ENCODE measurements at places on chromosomes 6 and 20.

DNA sequence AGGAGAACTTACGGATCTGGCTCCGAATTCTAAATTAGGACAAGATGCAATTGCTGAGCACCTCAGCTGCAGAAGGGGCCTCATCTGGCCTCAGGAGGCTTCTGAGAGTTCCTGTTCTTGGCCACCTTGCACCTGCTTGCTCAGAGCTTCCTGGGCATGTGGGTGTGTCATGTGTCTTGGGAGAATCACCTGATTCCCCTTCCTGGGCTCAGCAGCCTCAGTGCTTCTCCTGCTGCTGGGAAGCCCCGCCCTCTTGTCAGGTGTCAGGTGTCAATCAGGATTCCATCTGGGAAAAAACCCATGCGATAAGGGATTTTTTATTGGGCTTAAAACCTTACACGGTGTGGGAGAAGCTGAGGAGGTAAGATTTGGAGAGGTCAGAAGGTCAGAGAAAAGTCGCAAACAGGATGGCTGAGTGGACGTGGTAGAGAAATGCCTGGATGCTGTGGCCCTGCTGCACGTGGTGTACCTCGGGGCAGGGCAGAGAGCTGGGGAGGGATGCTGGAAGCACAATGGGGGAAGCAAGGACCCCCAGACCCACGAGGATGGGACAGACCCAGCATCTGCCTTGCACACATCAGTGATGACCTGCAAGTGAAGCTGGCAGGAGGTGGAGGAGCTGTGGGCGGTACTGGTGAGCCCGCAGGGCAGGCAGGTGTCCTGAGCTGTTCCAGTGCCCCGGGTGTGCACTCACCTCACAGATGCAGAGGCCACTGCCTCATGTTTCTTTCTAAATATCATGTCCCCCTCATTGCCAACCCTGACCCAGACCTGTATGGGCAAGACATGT is 170.8 kb downstream of the CDH4 start:
- DNase-seq, result no peak

- no peak for DNase-seq
These were observed 67.9 kb upstream of the BMP5 start for GRCh38 chr6:55943329-55943728.

- no peak for DNase-seq
These were observed 942.1 kb upstream of the EPHA7 start for GRCh38 chr6:94361304-94362060.

GRCh38 chr6:121592261-121592935 is 157.0 kb downstream of the GJA1 start:
- DNase-seq, result no peak

DNA sequence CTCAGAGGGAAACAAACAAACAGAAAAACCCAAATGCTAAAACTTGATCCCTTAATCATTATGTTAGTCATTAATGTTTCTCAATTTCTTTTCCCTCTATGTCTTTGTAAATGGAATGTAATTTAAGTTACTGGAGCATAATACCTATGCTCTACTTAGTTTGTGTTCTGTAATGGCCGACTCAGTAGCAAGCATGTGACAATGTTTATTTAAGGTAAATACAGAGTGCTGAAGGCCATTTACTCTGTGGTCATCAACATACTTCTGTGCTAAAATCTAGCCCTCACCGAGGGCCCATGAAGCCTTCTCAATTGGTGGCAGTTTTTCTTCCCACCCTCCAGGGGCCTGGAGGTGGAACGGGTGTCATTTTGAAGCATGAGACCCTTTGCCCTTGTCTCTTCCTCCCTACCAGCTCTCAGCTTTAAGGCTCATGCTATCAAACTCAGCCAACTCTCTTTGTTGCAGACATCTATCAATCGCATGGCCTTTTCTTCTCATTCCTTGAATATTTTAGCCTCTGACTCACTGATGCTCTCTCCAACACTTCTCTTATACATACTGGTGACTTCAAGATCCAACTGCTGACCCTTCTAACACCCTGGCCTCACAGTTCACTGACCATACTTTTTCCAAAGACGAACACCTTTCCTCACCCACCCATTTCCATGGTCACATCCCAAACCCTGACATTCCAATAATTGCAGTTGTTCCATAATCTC is 48.2 kb downstream of the STX7 start:
- no peak for DNase-seq

- DNase-seq, result no peak
These were observed 37.1 kb upstream of the NCOA3 start for GRCh38 chr20:47464380-47465101.

DNA sequence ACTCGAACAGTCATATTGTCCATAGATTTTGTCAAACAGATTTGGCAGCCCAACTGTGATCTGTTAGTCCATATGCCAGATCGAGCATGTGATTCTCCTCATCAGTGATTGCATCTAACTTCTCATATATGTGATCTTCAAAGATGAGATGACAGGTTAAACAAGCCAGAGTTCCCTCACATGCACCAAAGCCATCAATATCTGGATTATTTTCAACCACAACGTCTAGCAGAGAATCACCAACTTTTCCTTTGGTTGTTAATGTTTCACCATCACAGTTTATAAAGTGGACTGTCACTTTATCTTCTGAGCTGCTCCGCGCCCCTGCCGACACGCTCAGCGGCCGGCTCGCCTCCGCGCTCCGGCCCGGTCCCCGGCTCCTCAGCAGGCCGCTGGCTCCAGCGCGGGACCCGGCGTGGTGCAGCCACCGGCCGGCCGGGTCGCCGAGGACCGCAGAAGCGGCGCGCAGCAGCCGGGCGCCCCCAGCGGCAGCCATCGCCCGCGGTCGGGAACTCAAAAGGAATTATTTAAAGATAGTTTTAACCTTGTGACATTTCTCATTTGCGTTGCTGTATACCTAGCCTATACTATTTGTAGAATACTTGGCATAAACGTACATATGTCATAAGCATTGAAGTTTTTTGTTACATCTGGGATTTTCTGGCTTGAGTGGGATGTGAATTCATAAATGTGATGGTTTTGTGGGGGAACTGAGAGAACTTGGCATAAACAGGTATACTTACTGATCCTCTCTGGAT is 40.1 kb upstream of the DYNLRB1 start:
- DNase-seq, result no peak

- no peak for DNase-seq
These were observed 393.8 kb upstream of the IMPG1 start for GRCh38 chr6:76466286-76466685.

GRCh38 chr20:33963751-33964150 is 30.0 kb upstream of the RALY start:
- no peak for DNase-seq

DNA sequence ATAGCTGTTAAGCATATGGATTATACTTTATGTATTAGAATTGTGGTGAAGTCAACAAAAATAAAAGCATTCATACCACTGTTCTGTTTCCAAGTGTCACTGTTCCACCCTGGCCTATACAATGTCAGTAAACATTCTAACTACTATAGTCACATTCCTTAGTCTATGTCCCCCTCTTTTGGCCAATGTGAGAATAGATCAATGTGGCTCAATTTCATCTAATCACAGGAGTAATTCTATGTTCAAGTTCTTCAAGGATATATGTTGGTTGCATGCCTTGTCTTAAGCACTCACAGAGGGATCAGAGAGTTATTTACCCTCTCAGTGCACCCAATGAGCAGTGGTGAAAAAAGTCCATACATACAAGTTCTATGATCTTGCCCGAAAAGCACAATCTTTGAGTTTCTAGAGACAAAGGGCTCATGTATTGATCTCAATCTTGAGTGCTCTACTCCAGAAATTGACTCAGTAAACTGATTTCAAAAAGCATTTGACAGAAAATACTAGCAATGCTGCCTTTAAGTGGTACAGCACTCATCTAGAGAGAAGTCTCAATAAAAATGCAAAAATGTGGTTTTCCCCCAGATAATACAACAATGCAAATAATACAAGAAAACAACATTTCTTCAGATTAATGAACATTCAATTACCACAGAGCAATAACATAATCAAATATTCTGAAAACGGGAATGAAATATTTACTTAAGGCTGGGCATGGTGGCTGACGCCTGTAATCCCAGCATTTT is 16.5 kb downstream of the SMLR1 start:
- no peak for DNase-seq

- DNase-seq, result no peak
These were observed 40.2 kb downstream of the EYA2 start for GRCh38 chr20:46934746-46935287.

GRCh38 chr6:158707120-158707820 is 57.4 kb downstream of the SYTL3 start:
- no peak for DNase-seq

- no peak for DNase-seq
These were observed 96.2 kb upstream of the FOXO3 start for GRCh38 chr6:108464418-108465097.

- DNase-seq, result no peak
These were observed 12.6 kb downstream of the HCK start for GRCh38 chr20:32064667-32065066.

DNA sequence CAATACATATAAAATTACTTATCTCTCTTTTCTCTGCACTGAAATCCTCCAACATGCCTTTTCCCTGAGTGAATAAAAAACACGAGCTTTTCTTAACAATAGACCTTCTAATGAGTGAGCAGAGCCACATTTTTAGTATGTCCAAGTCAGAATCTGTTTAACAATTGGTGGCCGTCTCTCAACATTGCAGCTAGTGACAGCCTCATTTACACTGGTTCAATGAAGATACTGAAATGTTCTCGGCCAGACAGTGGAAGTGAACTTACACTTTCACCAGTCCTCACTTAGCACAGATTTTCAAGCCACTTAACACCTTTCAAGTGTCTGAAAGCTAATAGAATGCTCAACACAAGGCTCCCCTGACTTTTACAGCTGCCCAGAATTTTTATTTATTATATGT is 767.1 kb downstream of the KIF16B start:
- DNase-seq, result no peak

DNA sequence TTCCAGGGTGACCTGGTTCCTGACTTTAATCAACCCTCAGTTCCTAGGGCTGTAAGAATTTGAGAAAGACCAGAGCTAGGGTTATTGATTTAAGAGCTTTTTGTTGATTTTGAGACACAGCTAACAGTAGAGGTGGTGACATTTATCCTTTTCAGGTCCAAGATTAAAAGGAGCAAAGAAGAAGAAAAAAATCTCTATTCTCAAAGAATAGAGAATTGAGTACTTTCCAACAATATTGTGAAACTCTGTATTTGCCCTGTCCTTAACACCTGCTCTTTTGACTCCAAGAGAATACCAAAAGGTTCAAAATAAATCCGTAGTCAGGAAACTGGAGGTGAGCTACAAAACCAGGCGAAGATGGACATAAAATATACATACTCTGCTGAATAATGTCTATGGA is 7.3 kb downstream of the PAQR8 start:
- DNase-seq, result no peak

DNA sequence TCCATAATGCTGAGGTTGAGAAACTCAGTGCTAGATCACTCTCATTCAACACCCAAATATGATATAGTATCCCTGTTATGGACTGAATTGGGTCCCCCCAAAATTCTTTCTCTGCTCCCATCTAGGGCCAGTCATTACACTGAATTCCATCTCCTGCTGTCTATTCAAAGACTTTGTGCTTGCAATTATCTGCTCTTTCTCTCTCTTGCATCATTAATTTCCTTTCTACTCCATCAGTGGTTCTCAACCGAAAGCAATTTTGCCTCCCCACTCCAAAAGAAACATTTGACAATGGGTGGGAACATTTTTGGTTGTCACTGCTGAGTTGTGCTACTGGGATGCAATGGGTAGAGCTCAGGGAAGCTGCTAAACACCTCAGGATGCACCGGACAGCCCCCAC is 271.5 kb upstream of the CDYL start:
- no peak for DNase-seq

GRCh38 chr6:76250666-76251065 is 178.2 kb upstream of the IMPG1 start:
- DNase-seq, result no peak

DNA sequence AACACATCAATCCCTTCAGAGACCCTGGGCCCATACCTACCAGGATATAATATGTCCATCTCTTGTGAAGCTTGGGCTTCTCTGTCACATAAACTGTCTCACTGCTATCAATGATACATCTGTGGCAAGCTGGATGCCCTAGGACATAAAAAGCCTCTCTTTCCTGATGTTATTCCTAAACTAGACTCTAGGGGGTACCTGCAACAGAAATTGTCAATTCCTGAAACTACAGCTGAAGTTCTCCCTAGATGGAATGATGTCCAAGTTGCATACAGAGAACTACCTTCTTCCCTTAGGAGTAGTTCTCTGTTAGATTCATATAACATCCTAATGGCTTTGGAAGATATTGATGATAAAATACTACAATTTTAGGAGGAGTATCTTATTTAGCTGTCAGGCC is 35.8 kb downstream of the TBX18 start:
- no peak for DNase-seq

Data from stimulated activated CD4-positive, alpha-beta T cell treated with anti-CD3 and anti-CD28 coated beads, TNF-alpha, amount 100 ng/mL, for 24 hours (primary cell).